Left forelimb (tissue), 1 donor: ENCODE measurements at places on chromosomes 12 and 14.

GRCh38 chr12:80241576-80242273, 142.4 kb downstream of the OTOGL start:
- DNase-seq = no peak

- no peak for DNase-seq
Observed at GRCh38 chr12:116727261-116727660, 10.6 kb downstream of the SPRING1 start.

- no peak for DNase-seq
Observed at GRCh38 chr12:104571328-104571727, 114.6 kb downstream of the CHST11 start.

- DNase-seq = no peak
Observed at GRCh38 chr14:105858676-105859025, 332.3 kb downstream of the TMEM121 start.

GRCh38 chr14:71754422-71755095, 177.7 kb upstream of the RGS6 start:
- no peak for DNase-seq

DNA sequence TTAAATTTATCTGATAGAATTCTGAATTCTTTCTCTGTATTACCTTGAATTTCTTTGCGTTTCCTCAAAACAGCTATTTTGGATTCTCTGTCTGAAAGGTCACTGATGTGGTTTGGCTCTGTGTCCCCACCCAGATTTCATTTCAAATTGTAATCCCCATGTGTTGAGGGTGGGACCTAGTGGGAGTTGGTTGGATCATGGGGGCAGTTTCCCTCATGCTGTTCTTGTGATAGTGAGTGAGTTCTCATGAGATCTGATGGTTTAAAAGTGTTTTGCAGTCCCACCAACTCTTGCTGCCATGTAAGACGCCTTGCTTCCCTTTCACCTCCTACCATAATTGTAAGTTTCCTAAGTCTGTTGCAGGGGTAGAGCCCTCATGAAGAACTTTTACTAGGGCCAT, 34.1 kb upstream of the OR6J1 start:
- no peak for DNase-seq

DNA sequence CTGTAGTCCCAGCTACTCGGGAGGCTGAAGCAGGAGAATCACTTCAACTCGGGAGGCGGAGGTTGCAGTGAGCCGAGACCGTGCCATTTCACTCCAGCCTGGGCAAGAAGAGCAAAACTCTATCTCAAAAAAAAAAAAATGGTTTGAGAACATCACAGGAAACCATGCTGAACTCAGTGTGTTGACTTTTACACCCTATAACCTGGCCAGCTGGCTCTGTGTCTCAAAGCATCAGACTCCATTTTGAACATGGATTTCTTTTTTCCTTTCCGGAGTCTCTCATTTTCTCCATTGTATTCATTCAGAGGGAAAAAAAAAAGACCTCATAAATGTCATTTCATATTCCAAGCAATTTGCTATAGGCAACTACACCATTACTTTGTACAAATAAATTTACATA, 63.2 kb upstream of the FOXN3 start:
- no peak for DNase-seq

GRCh38 chr12:99736760-99737269, 89.3 kb downstream of the GARIN6 start:
- DNase-seq = no peak

- DNase-seq = no peak
Observed at GRCh38 chr14:91879196-91879595, 11.9 kb upstream of the TC2N start.

DNA sequence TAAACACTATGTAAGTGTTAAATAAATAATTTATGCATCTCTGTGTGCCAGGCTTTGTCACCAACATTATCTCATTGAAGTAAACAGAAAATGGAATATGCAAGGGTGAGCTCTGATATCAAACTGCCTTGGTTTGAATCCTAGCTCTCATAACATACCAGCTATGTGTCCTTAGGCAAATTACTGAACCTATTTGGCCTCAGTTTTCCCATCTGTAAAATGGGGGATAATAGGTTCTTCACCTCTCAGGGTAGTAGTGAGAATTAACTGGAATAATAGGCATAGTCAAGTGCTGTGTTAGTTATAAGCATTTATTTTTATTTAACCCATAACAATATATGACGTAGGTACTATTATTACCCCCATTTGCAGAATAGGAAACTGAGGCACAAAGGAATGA, 190.8 kb upstream of the SRRM4 start:
- no peak for DNase-seq

DNA sequence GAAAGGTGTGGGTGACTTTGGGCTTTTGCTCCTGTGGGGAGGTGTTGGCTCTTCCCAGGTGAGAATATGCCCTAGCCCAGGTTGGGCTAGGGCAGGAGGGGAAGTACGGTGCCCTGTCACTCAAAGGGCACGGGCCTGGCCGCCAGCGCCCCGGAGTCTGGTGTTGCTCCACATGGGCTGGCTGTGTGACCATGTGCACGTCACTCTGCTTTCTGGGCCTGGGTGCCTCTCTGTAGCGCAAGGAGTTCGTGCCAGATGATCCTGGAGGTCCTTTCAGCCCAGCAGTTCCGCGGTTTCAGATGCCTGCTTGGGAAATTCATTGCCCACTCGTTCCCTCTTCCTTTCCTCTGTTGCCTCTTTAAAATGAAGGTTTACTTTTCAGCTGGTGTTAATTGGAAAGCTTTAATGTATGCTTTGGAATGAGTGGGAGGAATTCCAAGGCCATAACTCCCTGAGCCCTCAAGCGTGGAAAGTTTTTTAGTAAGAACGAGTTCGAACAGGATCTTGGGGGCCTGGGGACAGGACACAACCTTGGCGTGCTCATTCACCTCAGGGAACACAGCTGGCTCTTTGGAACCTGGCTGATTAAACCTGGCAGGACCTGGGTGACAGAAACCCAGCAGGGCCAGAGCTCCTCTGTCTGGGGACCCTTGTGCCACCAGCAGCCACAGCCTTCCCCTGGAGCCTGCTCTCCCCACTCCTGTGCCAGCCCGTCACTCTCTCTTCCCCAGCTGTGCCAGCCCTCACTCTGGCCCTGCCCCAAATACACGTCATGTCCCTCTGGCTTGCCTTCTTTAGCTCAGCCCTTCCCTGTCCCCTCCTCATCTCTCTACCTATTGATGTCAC, 42.8 kb downstream of the TSPAN9 start:
- DNase-seq = no peak

DNA sequence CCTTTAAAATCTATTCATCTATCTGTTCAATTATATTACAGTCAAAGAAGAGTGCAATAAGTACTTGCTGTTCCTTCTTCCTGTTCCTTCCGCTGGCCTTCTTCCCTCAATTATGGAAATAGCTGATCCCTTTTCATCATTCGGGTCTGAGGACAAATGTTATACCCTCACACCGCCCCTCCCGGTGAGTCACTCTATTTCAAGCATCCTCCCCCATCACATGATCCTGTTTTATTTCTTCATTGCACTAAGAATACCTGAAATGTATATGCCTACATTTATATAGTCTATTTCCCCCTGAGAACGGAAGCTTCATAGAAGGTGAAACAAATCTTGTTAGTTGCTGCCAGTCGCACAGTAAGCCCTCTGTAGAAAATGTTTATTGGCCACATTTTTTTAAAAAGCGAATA, 2.5 kb downstream of the SLC38A1 start:
- no peak for DNase-seq

- no peak for DNase-seq
Observed at GRCh38 chr12:64735442-64735841, 23.8 kb downstream of the GNS start.

DNA sequence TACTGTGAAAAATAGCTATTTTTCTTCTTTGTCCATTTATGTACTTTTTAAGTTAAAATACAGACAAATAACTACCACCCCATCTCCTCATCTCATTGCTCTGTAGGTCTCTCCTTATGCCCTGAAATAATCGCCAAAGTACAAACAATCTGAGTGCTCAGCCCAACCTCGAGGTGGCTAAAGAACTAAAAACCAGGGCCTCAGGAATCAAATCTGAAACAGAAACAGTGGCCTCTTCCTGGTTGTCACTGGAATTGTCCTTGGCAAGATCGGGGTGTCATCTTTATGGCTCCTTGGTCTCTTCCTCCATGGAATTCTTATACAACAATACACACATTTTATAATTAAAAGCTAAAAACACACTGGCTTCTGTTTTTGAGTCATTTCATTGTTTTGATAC, 182.4 kb downstream of the ASCL1 start:
- no peak for DNase-seq

- DNase-seq = peak; percentile 91
Observed at GRCh38 chr12:54579696-54580333, 8.6 kb downstream of the PPP1R1A start.

GRCh38 chr14:94483729-94484275, 7.8 kb upstream of the SERPINA9 start:
- DNase-seq = no peak

DNA sequence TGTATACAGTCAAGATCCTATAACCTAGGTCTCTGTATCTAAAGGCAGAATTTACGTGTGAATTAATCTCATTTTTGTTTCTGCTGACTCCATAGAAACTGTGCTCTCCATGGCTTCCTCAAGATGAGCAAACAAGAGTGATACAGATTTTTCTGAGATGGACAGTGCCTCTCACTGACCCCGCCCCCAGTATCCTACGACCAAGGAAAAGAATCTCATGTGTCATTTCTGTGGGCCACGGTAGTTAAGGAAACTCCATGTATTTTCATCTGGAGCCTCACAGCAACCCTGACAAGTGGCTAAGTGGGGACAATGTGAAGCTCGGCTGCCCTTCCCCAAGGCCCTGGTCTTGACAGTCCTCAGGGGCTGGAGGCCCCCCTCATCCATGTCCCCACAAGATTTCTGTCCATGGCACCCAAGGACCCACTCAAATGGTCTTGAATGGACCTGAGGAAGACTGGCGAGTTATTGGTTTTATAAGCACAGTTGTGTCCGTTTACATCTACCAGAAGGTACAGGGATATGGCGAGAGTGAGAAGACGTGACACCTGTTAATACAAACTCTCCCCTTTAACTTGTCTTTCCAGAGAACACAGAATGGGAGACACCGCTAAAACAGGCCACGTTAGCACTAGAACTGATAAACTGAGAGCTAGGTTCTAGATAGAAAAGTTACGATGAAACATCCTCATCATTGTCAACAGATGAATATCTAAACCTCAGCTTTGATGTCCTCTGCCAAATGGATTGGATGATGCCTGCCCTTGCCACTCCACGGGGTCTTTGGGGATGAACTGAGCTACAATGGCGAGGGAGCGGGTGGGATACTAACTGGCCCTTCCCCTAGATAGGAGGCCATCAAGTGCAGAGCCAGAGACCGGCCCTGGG, 108.4 kb upstream of the EGLN3 start:
- DNase-seq = no peak

- no peak for DNase-seq
Observed at GRCh38 chr14:39090548-39091111, 12.4 kb downstream of the SEC23A start.

- no peak for DNase-seq
Observed at GRCh38 chr12:122995503-122996187, 15.2 kb downstream of the ARL6IP4 start.

GRCh38 chr14:33767586-33768457, 183.1 kb downstream of the EGLN3 start:
- DNase-seq = no peak

- no peak for DNase-seq
Observed at GRCh38 chr14:22313172-22313801, 275.7 kb downstream of the DAD1 start.

DNA sequence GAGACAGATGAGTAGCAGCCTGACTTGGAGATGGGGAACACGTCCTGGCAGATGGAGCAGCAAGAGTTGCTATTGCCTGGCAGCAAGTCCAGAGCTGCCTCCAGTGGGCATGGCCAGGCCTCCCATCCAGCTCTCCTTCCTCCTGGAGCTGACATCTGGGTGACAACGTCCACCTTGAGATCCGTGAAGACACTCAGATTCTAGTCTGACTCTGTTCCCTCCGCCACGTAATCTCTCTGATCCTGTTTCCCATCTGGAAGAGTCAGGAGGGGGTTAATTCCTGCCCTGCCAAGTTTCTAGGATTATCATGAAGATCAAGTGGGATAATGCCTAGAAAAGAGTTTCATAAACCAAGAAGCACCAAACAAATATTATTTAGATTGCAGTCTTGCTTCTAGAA, 65.3 kb upstream of the FAM181A start:
- no peak for DNase-seq

- no peak for DNase-seq
Observed at GRCh38 chr12:17028348-17028747, 422.4 kb upstream of the LMO3 start.

GRCh38 chr12:29492891-29493290, 4.6 kb downstream of the OVCH1 start:
- no peak for DNase-seq

DNA sequence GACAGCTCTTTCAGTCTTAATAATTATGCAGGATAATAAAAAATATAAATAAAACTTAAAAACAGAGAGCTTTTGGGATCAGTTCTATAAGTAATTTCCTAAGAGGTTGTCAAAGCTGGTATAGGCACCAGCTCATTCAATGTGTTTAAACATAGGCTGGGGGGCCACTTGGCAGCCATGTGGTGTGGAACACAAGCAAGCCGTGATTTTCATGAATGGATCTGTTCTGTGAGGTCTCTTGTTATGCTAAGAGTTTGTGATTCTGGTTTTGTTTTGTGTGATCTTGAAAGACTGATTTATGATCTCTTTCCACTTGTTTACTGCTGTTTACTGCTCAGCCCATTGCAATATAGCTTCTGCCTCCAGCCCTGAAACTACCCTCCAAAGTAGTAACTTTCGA, 240.9 kb downstream of the FBXL14 start:
- no peak for DNase-seq

DNA sequence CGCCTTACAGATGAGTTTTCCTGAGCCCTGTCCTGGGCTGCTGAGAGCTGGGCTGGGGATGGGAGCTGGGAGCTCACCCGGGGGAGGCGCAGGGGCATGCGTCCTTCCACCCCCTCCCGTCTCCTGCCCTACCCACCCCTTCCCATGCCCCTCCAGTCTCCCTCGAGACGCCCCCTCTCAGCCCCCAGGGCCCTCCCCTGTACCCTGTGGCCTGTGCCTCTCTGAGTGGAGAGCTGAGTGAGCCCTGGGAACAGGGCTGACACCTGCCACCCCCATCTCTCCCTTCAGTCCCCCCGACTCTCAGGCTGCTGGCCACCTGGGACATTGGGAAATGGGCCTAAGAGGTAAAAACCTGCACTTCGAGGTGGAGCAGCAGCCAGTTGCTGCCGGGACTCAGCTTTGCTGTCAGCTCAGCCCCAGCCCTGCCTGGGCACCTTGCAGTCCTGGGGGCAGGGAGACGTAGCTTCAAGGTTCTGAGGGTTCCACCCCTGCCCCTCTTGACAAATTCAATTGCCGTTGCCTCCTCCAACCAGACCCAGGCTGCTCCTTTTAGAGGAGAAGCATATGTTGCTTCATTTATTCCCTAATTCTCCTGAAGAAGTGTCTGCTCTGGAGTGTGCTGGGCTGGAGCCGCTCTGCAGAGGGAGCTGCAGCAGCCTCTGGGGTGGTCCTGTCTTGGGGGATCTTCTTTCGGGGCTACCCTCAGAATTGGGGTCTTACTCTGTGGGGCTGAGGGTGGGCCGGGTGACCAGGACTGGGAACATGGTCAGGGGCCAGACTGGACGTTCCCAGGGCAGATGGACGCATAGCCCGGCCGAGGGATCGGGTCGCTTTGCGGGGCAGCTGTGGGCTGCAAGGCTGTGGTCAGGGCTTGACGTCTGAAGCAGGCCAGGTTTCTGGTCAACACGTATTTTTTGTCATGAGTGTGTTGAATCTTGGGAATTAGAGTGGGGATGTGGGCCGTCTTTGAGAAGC, 141.4 kb downstream of the ADGRD1 start:
- no peak for DNase-seq
